Heart right ventricle (tissue), 16 donors: ENCODE measurements at places on chromosomes 16 and 17. TPM values are rescaled to one million over a fixed set of nuclear protein-coding genes. Genes with fewer than 3 reads are reported as not detected.

- no peaks in the 10 kb centered on the region for H3K4me1 ChIP-seq
- no peak for DNase-seq
- no peak overlapping the region for H3K27ac ChIP-seq
- H3K36me3 ChIP-seq, result no peaks in the 10 kb centered on the region
These were observed 113.5 kb downstream of the CBLN1 start for GRCh38 chr16:49168126-49168525.

DNA sequence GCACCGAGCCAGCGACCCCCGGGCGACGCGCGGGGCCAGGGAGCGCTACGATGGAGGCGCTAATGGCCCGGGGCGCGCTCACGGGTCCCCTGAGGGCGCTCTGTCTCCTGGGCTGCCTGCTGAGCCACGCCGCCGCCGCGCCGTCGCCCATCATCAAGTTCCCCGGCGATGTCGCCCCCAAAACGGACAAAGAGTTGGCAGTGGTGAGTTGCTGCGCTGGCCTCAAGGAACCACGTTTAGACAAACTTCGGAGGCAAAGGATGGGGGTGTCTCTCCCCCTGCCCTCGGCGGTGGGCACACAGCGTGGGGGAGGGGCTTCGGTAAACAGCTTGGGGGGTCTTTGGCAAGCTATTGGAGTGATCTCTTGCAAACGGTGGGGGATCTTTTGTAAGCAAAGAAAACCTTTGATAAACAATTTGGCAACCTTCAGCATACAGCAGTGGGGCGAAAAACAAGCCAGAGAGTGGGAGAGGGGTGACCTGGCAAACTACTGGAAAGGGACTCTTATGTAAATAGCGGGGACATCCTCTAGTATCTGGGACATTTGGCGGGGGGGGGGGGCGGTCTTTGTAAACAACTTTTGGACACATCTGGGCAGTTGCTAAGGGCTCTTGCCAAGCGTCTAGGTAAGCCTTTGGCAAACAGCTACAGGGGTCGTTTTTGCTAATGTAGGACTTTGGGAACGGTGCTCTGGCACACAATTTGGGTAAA is 587 bp downstream of the MMP2 start:
- no peak for DNase-seq
- peaks cover 2% of the 10 kb centered on the region for H3K36me3 ChIP-seq
- peak overlapping the region; percentile 82 for H3K27ac ChIP-seq

DNA sequence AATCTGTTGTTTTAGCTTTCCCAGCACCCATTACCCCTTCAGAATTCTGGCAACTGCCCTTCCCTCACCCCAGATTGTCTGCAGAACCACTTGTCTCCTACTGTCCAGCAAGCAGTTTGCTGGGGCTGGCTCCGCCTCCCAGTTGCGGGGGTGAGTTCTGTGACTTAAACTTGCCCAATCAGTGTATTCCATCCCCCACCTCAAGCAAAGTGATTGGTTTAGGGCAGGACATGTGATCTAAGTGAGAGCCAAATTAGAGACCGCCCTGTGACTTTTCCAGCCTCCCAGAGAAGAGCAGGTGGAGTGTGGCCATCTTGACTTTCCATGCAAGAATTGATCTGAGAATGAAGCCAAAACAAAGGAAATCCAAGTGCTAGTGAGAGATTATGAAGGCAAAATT is 22.7 kb upstream of the SRCIN1 start:
- DNase-seq, result no peak
- no peak overlapping the region for H3K27ac ChIP-seq
- no peak overlapping the region for H3K4me3 ChIP-seq

DNA sequence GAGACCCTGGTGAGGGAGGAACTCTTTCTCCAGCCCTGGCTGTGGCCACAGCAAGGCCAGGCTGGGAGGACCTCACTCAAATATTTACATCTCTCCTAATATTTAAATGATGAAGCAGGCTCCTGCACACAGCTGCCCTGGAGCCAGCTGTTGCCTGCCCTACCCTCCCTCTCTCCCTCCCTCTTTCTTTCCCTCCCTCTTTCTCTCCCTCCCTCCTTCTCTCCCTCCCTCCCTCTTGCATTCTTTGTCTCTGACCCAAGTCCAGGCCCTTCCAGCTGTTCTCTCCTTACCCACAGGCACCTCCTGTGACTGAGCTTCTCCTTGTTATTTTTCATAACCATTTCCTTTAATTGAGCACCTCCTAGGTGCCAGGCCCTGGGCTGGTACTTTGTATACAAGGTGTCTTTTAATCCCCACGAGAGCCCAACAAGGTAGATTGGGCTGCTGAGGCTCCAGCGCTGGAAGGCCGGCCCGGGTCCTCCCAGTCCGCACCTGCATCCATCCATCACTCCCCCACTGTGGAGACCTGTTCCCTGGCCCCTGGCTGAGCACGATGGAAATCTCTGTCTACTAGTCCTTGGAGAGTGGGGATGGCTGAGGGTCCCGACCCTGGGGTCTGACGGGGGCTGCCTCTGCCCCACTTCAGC is 242.3 kb downstream of the SEC14L1 start:
- H3K27me3 ChIP-seq, result no peaks in the 10 kb centered on the region
- H3K4me3 ChIP-seq, result no peak overlapping the region
- DNase-seq, result peak; percentile 14
- H3K4me1 ChIP-seq, result peaks cover 100% of the 10 kb centered on the region

GRCh38 chr17:32590974-32591373 is 104.2 kb downstream of the CDK5R1 start:
- H3K36me3 ChIP-seq, result no peaks in the 10 kb centered on the region
- no peak overlapping the region for H3K27ac ChIP-seq
- DNase-seq, result no peak
- H3K4me1 ChIP-seq, result no peaks in the 10 kb centered on the region
- no peak overlapping the region for H3K4me3 ChIP-seq
- no peaks in the 10 kb centered on the region for H3K27me3 ChIP-seq

DNA sequence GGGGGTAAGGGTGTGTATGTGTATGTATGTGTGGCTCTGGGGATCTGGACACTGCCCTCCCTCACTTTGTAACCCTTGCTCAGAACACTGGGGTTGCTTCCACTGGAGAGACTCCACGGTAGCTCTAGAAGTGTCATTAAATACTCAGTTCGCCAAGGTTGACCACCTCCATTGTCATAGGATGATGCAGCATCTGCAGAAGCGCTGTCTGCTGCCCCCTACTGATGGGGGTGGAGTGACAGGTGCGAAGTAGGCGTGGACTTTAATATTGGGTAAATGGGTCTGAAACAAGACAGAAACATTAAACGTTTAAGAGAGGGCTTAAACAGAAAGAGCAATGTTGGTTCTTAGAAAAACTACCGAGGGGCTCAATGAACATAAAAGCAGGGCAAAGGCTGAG is 35.5 kb upstream of the STAC2 start:
- H3K27ac ChIP-seq, result no peak overlapping the region
- no peaks in the 10 kb centered on the region for H3K27me3 ChIP-seq
- no peak overlapping the region for H3K4me3 ChIP-seq
- H3K4me1 ChIP-seq, result no peaks in the 10 kb centered on the region

DNA sequence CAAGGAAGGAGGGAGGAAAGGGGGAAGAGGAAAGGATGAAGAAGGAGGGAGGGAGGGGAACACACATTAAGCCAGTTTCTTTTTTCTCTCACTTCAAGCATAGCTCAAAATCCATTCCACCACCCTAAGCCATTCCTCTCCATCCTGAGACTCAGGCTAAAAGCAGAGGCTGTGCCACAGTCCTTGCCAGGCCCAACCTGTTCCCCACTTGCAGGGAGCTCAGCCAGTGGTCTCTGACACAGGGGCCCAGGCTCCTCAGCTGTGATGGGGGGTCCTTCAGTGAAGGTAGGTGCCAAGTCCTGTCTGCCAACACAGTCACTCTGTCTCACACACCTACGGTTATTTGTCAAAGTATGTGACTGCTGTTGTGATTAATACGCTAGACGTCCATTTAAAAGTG is 44.6 kb downstream of the SDK2 start:
- H3K4me3 ChIP-seq, result no peak overlapping the region
- no peak for DNase-seq
- H3K4me1 ChIP-seq, result no peaks in the 10 kb centered on the region

DNA sequence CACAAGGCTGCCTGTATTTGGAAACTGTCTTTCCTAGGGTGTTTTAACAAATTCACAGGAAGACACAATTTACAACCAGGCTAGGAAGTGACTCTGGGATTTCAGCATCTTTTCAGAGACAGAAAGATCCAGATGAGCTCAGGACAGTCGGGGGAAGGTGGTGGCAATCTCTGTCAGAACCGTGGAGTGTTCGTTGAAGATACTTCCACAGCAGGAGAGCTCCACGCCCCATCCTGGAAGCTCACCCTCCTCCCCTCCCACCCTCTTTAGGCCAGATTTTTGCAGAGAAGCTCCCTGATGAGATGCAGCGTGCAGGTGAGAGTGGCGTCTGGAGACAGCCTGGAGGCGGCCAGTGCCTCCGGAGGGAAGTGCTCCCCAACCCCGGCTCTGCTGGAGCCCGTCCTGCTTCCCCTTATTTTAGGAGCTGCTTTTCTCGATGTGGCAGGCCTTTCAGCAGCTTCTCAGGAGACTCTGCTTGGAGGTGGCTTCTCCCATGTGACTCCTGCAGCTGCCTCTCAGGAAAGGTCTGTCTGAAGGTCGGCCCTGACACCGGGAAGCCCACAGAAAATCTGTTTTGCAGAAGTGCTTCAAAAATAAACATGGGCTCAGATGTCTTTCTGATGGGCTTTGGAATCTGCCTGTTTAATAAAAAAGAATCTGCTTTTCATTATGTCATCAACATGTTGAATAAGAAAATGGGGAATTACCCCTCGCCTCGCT is 186.4 kb upstream of the CHMP6 start:
- no peak overlapping the region for H3K27ac ChIP-seq
- no peaks in the 10 kb centered on the region for H3K4me1 ChIP-seq
- H3K36me3 ChIP-seq, result no peaks in the 10 kb centered on the region
- no peak for DNase-seq

The PRR29 gene
- 0.24 TPM for total RNA-seq

The TBC1D3H gene
- not detected for total RNA-seq

The ALOX15 gene
- total RNA-seq, result 1.3 TPM
